ENCODE measurements at places on chromosomes 11 and 22.
A peak's percentile ranks its signal among the peaks of the same experiment; 100 is the strongest.

- DNase-seq: no peak
These were observed 158.3 kb upstream of the TIMP3 start for GRCh38 chr22:32643246-32643645.

- DNase-seq: no peak
These were observed 11.5 kb upstream of the GLYAT start for GRCh38 chr11:58742981-58743880.

DNA sequence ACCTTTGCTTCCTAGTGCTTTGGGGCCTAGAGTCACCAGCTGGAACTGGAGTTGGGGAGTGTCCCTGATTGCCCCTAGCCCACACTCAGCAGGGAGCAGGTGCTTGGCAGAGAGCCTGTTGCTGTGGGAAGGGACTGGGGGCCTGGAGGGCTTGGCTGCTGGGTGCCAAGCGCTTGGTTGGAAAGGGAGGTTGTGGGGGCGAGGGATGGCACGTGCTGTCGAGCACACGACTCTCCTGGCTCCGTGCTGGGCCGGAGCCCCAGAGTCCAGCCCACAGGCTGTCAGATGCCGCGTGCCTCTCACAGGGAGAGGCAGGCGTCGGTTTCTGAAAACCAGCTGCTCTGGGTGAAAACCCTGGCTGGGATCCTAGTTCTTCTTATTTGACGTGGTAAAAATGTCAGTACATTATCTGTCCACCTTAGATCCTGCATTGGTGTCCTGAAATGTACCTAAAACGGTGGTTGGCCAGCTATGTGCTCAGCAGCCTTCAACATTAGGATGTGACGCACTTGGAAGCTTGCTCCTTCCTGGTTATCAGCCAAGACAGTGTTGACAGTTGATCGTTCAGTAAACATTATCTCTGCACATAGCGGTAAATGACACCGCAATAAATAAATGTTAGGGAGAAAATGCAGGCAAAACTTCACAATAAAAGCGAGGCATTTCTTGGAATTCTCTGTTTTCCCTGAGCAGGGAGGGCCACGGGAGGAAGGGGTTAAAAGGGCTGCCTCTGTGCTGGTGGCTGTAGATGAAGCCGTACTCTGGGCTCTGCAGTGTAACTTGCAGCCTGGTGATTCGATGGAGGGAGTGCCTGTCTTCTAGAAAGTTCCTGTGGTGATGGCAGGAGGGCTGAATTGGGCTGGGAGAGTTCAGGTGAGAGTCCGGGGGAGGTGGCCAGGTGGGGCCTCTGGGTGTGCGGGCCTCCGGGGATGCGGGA lies 29.2 kb downstream of the GRAMD4 start:
- no peak for DNase-seq

DNA sequence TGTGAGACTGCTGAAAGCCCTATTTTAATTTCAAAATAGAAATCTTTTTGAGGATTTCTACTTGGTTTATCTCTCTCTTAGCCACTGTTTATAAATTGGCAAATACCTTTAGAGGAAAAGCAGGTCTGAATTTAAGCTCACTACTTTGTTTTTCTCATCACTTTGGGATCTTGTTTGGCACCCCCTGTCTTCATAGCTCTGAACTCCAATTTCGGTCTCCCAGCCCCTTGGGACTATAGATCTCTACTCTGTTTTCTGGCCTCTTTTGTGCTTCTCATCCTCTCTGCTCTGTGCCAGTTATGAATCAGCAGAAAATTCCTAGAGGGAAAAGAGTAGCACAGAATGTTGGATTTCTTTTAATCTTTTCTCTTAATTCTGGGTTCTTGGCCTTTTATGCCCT lies 118.3 kb downstream of the CYP2R1 start:
- no peak for DNase-seq

GRCh38 chr11:64286801-64287159 lies 1.1 kb downstream of the GPR137 start:
- DNase-seq: no peak

DNA sequence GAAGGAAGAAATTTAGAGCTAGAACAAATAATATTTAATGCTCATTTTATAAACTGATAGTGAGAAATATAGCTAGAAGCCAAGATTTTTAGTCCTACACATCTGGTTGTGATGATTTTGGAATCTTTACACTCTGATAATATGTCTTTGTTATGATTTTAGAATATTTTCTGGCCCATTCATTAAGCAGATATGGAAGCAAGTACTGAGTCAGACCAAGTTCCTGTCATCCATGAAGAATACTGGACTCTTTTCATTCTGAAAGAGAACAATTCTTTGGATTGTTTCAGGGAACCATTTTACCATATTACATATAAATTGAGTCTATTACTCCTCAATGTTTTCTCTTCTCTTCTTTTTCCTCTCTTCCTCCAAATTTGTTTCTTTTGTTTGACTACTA lies 227.4 kb downstream of the TMEM135 start:
- no peak for DNase-seq

GRCh38 chr11:44043157-44043556 lies 4.6 kb upstream of the ACCSL start:
- DNase-seq: no peak

DNA sequence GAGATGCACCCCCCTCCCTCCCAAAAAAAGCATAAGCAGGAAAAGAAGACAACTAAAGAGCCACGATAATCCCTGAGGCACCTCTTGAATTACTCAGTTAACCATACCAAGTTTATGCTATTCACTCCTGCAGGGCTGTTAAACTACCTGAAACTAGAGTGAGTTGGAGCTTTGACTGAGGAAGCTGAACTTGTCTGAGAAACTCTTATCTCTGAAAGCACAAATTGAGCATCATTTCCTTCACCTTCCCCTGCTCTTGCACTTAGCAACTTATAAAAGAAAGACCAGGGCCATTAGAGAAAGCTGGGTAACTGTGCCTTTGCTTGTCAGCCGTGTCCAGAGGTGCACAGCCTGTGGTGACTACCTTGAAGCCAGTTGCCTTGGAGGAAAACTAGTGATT lies 745.6 kb downstream of the NELL1 start:
- DNase-seq: no peak

DNA sequence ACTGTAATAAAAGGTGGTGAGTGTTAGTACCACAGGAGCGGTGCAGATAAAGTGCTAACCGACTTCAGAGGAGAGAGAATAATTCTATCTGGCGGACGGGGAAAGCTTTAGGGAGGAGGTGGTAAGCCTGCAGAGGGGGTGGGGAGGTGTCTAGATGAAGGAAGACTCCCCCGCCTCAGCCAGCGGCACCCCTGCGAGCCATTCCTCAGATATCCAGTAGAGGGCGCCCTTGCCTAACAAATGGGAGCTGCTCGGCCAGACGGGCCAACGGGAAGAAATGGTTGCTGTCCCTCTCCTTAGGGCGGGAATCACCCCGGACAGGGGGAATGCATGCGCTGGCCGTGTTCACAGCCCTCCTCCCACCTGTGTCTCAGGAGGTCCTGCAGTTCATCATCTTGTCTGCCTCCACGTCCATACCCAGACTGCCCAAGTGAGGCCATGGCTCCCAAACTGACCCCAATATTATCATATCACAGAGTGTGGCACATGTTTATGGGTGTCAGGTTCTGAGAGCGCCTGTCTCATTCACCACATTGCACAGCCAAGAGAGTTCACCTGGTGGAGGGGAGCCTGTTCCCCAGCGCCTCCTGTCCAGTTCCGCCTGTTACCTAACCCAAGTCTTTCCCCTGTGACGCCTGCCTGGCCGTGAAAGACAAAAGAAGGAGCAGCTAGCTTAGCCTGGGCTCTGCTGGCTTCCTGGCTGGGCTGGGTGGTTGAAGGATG lies 85.5 kb downstream of the ST3GAL4 start:
- DNase-seq: peak; percentile 70

GRCh38 chr22:20799449-20799848 lies 25.5 kb downstream of the SERPIND1 start:
- DNase-seq: no peak

DNA sequence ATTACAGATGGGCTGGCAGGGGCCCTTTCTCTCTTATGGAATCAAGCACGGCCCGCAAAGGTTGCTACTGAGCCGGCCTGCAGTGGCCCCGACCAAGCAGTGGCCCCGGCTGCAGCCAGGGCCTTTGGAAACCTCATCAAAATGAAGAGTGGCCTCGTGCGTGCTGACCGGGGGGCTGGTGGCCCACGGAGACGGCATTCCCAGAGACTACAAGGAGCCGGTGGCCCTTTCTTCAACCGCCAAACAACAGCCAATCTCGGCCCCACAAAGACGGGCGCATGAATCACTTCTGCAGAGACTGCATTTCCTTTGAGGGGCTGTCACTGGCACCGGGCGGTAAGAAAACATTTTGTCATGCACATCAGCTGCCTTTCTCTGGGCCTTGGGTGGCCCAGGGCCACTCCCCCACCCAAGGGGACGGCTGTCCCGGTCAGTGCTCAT lies 43.1 kb upstream of the FGF3 start:
- DNase-seq: no peak

GRCh38 chr22:46071451-46072109 lies 78.7 kb upstream of the PPARA start:
- DNase-seq: peak; percentile 64

DNA sequence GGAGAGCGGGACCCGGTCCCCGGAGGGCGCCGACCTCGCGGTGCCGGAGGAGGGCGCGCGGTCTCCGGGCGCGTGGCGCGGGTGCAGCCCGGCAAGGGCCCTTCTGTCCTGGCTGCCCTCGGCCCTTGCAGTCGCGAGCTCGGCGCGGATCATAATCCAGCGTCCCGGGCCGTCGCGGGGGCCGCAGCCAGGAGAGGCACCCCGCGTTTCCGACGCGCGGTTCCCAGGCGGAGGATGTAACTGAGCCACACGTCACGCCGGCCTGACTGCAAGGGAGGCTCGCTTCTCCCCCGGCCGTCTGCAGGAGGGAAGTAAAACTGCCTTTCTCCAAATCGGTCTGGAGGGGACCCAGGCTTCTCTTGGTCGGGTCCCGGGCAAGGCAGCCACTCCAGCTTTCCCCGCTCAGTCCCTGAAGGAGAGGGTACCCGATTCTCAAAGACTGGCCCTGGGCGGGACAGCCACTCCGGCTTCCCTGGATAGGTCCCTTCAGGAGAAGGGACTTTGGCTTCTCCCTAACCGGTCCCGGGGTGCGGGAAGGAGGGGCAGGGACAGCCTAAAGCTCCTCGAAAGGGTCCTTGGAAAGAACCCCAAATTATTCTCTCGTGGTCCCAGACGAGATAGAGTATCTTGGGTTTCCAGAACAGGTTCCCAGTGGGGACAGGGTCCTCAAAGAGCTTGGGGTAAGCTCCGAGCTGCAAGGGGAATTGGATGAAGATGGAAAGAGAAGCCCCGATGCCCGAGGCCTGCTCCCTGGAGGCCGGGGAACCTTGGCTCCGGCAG lies 836 bp downstream of the SPON1 start:
- DNase-seq: no peak

GRCh38 chr11:97995874-97996273 lies 1024.9 kb upstream of the CNTN5 start:
- DNase-seq: no peak

DNA sequence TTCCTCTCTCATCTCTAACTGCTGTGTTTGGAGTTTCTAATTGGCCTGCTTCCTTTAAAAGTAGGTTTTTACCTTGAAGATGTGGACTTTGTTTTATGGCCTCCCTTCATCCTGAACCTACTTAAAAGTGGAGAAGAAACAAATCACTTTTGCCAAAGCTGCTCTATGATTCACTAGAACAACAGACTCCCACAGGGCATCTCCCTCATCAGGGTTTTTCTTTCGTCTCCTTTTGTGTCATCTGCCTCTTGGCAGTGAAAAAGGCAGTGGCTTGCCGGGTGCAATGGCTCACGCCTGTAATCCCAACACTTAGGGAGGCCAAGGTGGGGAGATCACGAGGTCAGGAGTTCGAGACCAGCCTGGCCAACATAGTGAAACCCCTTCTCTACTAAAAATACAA lies 186.6 kb upstream of the MTNR1B start:
- DNase-seq: no peak

- DNase-seq: no peak
These were observed 18.1 kb upstream of the LUZP2 start for GRCh38 chr11:24478718-24479117.

DNA sequence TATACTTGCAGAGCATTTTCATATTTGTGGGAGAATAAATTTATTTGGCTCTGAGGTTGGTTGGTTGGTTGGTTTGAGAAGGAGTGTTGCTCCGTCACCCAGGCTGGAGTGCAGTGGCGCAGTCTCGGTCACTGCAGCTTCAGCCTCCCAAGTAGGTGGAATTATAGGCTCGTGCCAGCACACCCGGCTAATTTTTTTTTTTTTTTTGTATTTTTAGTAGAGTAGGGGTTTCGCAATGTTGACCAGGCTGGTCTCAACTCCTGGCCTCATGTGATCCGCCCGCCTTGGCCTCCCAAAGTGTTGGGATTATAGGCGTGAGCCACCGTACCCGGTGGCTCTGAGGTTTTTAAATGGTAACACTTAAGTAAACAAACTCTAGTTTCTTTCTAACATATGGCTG lies 161.1 kb downstream of the TEAD1 start:
- DNase-seq: no peak

DNA sequence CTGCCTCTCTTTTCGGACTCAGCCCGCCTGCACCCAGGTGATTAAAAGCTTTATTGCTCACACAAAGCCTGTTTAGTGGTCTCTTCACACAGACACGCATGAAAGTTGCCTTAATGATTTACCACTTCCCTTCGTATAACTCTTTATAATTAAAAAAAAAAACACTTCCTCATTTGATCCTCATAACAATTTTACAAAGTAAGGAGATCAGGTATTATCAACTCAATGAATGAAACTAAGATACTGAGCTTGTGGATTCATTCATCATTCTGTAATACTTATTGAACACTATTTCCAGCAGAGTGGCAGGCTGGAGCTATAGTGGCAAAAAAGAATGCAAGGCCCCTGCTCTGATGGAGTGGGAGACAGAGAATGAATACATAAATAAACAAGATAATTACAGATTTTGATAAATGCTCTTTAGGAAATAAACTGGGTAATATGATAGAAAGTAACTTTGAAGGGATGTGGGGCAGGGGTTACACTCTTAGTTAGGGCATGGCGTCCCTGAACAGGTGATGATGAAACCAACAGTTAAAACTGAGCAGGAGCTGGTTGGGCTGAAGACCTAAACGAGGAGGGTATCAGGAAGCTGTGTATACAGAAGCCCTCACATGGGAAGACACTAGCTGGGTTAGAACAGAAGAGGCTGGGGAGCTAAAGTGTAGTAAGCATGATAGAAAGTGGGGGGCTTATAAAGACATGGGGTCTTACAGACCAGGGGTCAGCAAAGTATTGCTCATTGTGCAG lies 5.4 kb upstream of the CRTAM start:
- no peak for DNase-seq

DNA sequence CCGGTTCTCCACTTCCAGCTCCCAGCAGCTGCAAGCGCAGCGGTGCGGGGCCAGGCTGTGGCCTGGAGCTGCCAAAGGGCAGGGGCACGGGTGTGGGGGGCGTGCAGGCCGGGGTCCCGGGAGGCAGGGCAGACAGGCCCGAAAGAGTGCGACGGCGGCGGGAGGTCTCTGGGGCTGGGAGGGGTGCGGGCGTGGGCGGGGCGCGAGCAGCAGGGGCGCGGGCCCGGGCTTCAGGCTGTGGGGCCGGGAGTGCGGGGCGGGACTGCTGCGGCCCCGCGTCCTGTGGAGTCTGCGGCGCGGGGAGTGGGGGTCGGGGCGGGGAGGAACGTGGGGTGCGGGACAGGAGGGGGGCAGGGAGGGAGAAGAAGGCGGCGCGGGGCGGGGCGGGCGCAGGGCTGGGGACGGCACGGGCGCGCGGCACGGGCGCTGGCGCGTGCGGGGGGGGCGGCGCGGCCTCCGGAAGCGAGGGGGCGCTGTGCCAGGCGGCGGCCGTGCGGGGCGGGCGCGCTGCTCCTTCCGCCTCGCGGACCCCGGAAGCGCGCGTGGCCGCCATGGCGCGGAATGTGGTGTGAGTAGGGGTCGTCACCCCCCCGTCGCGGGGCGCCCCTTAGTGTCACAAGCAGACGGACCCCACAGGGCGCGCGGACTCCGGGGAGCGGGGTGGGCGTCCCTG lies at the start of gene MRPL23:
TSS of gene MRPL23 (plus strand) at position 521 of the 673 bp plus-strand sequence. CDS start at position 552, 31 bp downstream.
- DNase-seq: no peak

- peak; percentile 47 for DNase-seq
These were observed 27.4 kb upstream of the YPEL1 start for GRCh38 chr22:21762712-21763581.
